Memory B cell (primary cell): ENCODE measurements at places on chromosomes 3 and 15.

- no peak for DNase-seq
These were observed 4.8 kb downstream of the TNFAIP8L3 start for GRCh38 chr15:51089699-51090453.

DNA sequence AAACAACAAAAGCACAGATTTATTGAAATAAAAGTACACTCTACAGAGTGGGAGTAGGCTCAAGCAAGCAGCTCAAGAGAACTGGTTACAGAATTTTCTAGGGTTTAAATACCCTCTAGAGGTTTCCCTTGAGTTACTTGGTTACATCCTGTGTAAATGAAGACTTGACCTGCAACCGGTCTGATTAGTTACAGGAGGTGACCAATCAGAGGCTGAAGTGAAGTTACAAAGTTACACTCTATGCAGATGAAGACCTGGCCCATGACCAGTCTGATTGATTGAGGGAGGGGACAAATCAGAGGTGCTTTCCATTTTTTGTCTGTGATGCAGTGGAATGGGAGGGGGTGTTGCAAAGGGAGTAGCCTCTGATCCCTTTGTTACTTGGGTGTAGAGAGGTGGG, 723.4 kb downstream of the ZPLD1 start:
- no peak for DNase-seq

GRCh38 chr3:146747928-146748327, 142.8 kb upstream of the PLSCR5 start:
- no peak for DNase-seq

DNA sequence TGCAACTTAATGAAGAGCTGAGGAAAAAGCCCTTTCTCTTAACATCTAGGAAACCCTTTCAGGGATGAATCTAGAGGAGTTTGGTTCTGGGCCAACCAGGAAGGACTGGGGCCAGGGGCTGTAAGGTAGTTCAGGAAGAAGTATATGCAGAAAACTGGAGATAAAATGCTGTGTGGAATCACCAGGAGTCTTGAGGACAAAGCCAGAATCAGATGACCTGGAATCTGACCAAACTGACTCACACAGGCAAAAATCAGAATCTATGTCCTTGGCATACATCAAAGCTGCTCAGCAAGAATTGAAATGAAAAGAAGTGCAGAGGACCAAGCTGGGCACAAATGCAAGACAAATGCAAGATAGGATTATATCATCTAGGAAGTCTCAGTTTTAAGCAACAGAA, 59.4 kb upstream of the ATP2C1 start:
- no peak for DNase-seq

DNA sequence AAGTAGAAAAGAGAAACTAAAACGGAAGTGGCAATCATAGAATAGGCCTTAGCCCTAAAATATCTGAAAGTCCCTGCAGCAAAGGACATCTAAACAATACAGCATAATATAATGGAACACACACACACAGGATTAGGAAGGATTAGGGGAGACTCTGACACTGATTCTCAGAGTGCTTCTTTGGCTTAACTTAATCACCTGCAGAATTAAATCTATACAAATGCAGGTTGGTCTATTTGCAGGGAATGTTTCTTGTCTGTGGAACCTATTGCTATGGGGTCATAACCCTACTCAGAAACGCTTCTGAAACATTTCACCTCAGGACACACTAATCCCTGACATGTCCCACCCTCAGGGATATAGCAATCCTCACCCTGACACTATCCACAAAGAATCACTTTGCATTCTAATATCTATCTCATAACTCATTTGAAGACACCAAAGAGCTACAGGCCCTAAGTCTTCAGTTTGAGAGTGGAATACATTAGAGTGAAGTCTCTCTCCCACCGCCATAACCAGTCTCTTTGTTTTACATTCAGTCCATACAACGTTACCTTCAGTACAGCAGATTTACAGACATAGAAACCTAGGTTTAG, 1041.2 kb downstream of the TUSC7 start:
- no peak for DNase-seq

- no peak for DNase-seq
These were observed 71.9 kb downstream of the MGLL start for GRCh38 chr3:127750226-127751031.

GRCh38 chr3:192409201-192409837, 318.0 kb downstream of the FGF12 start:
- no peak for DNase-seq
